ENCODE measurements at places on chromosomes 3 and 15. TPM values are rescaled to one million over a fixed set of nuclear protein-coding genes. Genes with fewer than 3 reads are reported as not detected.

The CLEC3B gene
- 14.7 TPM for total RNA-seq

The TNIK gene
- 118 TPM for total RNA-seq

The SEMA5B gene
- 28.5 TPM for total RNA-seq

The PLA1A gene
- 0.31 TPM for total RNA-seq

The EPHB1 gene
- 36.9 TPM for total RNA-seq

The PLIN1 gene
- 0.31 TPM for total RNA-seq

The BNC1 gene
- not detected for total RNA-seq

The FETUB gene
- not detected for total RNA-seq

The IL12A gene
- total RNA-seq = 1.6 TPM

The MESP2 gene
- total RNA-seq = not detected

The C3orf22 gene
- not detected for total RNA-seq

The MNS1 gene
- total RNA-seq = 2.8 TPM

The ROBO2 gene
- 526 TPM for total RNA-seq

The ST6GAL1 gene
- total RNA-seq = 110 TPM

The AGBL1 gene
- 2.5 TPM for total RNA-seq

The MST1R gene
- total RNA-seq = 3.8 TPM

The PRICKLE2 gene
- 121 TPM for total RNA-seq

The DPPA2 gene
- total RNA-seq = not detected

The DUSP7 gene
- 15.3 TPM for total RNA-seq

The CSPG5 gene
- 102 TPM for total RNA-seq

The CCR3 gene
- total RNA-seq = not detected

The MYRIP gene
- total RNA-seq = 10.0 TPM

The SPINK8 gene
- not detected for total RNA-seq

The ZNF662 gene
- total RNA-seq = 35.7 TPM

The LCTL gene
- not detected for total RNA-seq

The CCDC39 gene
- total RNA-seq = 0.63 TPM

The CHRM5 gene
- 0.63 TPM for total RNA-seq

The C15orf62 gene
- 0.31 TPM for total RNA-seq

The GOLGA6D gene
- total RNA-seq = not detected

The GRIP2 gene
- total RNA-seq = 22.5 TPM

The LRRC34 gene
- total RNA-seq = 11.6 TPM

The ISLR2 gene
- total RNA-seq = 186 TPM

The ALG1L2 gene
- not detected for total RNA-seq

The SEMA3B gene
- total RNA-seq = 5.3 TPM

The SLC38A3 gene
- 8.1 TPM for total RNA-seq

The GP9 gene
- not detected for total RNA-seq

The UTS2B gene
- 1.3 TPM for total RNA-seq

The CCDC33 gene
- total RNA-seq = 0.31 TPM

The SLC22A13 gene
- total RNA-seq = 1.3 TPM

The ASTE1 gene
- total RNA-seq = 16.0 TPM

The LSAMP gene
- total RNA-seq = 91.4 TPM

The SLC28A1 gene
- not detected for total RNA-seq

The EPHA3 gene
- total RNA-seq = 208 TPM

The CASR gene
- 0.31 TPM for total RNA-seq

The UCN2 gene
- total RNA-seq = not detected

The ANXA2 gene
- 31.0 TPM for total RNA-seq

The EXOG gene
- 31.9 TPM for total RNA-seq

The CPA3 gene
- not detected for total RNA-seq

The PYGO1 gene
- 57.0 TPM for total RNA-seq

The CIP2A gene
- total RNA-seq = 31.6 TPM

The LRTM1 gene
- not detected for total RNA-seq

The ADGRG7 gene
- not detected for total RNA-seq

The SAMD7 gene
- total RNA-seq = not detected

The SLC15A2 gene
- 9.4 TPM for total RNA-seq

The SCN11A gene
- 0.63 TPM for total RNA-seq

The ANKUB1 gene
- total RNA-seq = 0.63 TPM

The RPP25 gene
- total RNA-seq = 5.0 TPM

The SPTBN5 gene
- total RNA-seq = 0.63 TPM

Measured in parietal lobe (tissue), 2 donors.